HS-27A (cell line): ENCODE measurements at places on chromosomes 13 and 19.

DNA sequence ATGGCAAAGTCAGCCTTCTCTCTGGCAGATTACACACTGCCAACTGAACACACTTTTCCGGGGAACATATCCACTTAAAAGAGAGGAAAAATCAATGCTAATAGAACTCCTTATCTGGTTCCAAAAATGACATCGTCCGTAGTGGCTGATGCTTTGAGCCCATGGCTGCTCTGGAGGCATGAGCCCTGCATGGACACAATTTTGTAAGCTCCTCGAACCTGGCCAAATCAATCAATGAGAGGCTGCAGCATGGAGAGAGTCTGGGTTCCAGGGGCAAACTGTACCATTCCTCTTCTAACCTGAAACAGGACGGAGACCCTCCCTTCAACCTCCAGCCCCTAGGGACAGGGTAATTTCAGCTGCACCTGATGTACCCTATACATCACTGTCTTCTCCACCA is 21.0 kb upstream of the TSHZ3 start:
- DNase-seq, result no peak

- no peak for DNase-seq
Observed at GRCh38 chr19:31674503-31675192, 325.4 kb upstream of the TSHZ3 start.

DNA sequence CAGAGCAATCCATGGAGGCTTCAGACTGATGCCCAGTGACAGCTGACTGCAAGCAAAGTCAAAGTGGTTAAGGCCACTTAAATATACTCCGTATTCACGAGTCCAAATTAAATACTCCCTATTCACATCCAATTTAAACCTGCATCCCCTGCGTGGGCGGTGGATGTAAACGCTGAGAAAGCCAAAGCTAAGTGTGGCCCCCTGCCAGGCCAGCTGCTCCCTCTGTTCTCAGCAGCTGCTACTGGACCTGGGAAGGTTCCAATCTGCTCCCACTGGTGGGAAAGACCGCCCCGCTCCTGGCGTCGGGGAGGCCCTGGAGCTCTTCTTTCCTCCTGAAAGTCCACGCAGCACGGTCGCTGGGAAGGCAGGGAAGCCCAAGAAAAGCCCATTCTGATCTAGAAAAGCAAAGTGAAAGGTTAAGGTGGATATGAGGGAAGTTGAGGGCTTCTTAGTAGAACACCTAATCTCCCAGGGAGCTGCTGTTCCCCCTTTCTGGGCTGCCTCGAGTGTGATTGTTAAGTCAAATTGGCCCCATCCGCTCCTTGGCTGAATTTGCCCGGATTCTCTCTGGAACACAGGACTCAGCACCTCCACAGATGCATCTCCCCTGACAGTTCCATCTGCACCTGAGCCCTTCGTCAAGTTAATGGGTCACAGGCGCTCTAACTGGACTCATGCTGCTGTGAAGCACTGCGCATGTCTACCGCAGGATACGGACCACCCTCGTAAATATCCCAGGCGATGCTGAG is 205.5 kb downstream of the USP12 start:
- DNase-seq, result no peak

DNA sequence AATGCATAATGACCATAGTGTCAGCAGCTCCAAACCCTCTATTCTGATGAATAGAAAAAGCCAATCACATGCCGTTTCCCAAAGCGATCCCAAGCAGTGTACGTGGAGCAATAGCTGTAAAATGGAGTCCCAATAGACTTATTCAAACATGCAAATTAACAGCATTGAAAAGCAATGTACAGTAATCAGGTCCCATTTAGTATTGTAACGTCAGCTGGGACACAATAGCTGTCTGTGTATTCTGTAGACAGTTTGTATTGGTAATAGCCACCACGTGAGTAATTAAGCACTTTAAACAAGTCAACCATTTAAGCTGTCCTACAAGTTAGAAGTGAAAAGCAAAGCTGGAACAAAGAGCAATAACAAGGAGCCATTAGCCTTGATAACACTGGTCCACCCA is 698.2 kb downstream of the PCDH17 start:
- no peak for DNase-seq

GRCh38 chr19:56508290-56508778 is 679 bp downstream of the ZNF471 start:
- no peak for DNase-seq

DNA sequence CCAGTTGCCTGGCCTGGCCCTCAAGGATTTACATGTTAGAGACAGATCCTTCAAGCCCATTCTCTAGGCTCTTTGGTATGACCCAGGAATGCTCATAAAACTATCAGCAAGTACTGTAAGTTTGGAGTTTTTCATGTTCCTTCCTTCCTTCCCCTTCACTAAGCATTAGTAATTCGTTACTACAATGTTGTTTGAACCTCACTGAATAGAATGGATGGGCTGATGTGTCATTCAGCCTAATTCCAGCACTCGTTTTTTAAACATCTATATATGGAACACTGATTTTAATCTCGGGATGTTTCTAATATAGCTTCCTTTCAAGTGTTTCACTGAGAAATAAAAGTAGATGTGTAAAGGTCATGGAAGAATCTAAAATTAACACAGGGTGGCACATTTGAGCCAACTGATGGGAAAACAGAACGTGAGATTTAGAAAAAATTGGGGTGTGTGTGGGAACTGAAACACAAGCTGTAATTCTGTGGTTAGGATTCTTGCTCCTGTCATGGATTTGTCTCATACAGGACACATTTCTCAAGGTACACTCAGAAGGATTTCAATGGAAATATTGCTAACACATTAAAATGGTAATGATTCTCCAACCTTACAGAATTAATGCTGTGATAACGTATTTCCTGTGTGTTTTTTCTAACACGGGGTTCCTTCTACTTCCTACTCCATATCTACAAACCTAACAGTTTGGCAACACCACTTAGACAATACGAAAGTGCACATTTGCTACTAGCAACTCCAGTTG is 93.4 kb downstream of the FLT1 start:
- no peak for DNase-seq

- peak; percentile 20 for DNase-seq
Observed at GRCh38 chr13:89514534-89515312, 1832.8 kb upstream of the MIR17HG start.

- no peak for DNase-seq
Observed at GRCh38 chr13:112842343-112842856, 126.6 kb upstream of the MCF2L start.

DNA sequence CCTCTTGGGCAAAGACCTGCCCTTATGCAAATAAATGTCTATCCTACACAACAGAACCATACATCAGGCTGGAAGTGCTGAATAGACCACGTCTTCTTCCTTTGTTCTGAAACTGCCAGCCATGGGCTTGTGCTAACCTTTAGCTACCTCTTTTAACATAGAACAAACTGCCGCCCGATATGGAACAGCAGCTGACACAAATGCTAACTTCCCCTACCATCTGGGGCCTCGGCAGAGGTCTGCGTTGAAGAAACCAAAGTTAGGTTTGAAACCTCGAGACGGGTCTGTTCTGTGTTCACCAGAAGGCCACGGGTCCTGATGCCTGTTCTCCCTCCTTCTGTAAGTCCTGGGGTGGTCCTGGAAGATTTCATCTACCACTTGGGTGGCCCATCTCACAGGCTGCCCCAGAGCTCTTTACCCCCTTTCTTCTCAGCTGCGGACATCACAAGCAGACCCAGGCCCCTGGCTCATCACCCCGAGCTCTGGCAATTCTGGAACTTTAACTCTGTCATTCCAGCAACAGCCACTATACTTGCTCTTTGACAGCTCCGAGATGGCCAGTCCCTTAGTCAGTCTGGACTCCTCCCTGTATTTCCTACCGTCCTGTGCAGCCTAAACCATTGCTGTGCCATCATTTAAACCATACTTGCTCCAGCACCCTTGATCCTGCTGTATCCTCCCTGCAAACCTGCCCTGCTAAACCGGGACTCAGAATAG is 146.7 kb downstream of the USP12 start:
- no peak for DNase-seq

DNA sequence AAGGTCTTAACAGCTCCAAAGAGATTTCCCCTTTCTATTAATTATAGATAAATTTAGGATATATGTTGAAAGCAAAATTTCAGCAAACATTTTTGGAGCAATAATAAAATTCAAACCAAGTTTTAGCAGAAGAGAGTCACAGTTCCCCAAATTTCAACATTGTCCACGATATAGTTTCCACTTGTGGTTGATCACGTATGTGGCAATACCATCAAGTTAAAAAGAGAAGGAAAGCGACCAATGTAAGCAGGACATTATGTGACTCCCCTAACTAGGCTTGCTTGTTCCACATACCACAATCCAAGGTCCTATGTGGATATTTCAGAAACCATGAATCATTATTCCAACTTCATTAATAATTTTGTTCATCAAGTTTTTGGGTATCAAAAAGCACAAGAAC is 52.8 kb downstream of the ELF1 start:
- DNase-seq, result no peak

DNA sequence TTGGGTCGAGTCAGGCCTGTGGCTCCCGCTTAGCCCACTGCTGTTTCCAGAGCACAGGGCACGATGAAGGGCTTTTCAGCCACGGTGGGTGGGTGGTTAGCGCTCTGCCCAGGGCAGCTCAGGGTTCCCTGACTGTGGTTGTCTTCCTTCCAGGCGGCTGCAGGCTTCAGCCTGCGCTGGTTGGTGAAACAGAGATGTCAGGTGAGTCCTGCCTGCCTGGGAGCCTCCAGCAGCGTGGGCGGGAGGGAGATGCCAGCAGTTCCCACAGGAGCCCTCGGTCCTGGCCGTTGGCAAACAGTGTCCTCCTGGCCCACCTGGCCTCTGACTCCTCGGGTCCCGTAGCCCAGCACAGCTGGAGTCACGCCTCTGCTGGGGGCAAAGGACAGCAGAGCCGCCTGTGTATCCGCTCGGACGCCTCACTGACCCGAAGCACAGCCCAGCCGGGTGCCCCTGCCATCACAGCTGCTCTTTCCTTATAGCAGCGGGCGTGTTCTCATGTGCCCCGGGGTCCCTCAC is 9.7 kb downstream of the ADAT3 start:
- no peak for DNase-seq

GRCh38 chr13:111664696-111665095 is 344.3 kb downstream of the TEX29 start:
- DNase-seq, result no peak

DNA sequence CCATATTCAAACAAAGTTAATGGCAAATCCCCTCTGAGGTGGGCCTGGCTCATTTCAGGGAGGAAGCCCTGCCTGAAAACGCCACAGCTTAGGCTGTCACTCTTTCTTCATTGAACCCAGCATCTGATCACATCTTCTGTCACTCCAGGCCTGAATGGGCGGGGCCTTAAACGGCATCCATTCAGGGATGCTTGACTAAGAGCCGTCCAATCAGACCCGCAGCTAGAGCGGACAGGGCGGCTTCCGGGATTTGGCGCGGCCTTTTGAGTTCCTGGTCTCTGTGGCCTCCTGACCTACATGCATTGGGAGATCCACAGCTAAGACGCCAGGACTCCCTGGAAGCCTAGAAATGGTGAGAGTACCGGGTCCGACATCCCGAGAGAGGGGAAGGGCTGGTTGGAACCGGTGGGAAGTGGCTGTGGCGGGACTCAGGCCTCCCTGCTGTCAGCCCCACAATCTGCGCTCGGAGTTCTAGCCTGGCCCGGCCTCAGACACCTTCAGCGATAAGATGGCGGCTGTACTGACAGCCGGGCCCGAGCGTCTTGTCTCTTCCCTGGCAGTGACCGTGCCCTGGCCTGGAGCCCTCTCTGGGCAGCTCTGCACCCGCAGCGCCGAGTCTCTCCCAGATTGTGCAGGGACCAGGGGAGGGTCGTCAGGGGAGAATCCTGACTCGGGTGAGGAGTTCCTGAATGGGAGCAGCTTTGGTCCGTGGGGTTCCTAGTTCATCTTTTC is at the start of gene ZNF723:
TSS of gene ZNF723 (plus strand) at position 261 of the 732 bp plus-strand sequence. CDS start at position 350, 89 bp downstream.
- no peak for DNase-seq

GRCh38 chr19:56104423-56104822 is 16.7 kb downstream of the ZNF787 start:
- no peak for DNase-seq

- DNase-seq, result peak; percentile 43
Observed at GRCh38 chr13:67147342-67148133, 82.6 kb downstream of the PCDH9 start.

GRCh38 chr19:30207357-30207756 is 164.8 kb upstream of the ZNF536 start:
- DNase-seq, result no peak

DNA sequence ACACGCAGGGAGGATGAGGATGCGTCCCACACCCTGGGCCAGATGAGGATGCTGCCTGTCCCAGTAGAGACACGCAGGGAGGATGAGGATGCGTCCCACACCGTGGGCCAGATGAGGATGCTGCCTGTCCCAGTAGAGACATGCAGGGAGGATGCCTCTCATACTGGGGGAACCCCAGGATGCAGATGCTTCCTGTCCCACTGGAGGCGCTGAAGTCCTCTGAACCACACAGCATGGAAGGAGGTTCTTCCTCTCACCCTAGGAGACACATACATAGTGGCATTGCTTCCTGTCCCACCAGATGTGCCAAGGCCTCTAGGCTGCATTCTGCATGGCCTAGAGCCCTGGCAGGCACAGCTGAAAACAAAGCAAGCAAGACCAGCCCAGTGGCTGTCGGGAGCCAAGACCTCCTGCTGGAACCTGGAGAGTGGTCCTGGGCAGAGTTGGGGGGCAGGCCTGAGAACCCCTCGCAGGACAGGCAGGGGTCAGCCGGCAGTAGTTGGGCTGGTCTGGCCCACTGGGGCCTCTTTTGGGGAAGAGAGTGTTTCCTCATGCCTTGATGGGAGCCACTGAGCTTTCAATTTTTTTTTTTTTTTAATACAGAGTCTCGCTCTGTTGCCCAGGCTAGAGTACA is 4.3 kb downstream of the HPN start:
- DNase-seq, result no peak

- no peak for DNase-seq
Observed at GRCh38 chr13:95541308-95541707, 11.2 kb upstream of the CLDN10 start.

GRCh38 chr13:76948149-76948548 is at the start of gene ACOD1:
TSS of gene ACOD1 (plus strand) at chr13:76948511. CDS start at chr13:76948559, 48 bp downstream.
- no peak for DNase-seq

- no peak for DNase-seq
Observed at GRCh38 chr19:9917321-9917720, 19.0 kb downstream of the OLFM2 start.

GRCh38 chr19:2731181-2731995 is 8.4 kb downstream of the SLC39A3 start:
- DNase-seq, result no peak

GRCh38 chr13:106474912-106475311 is 60.5 kb downstream of the EFNB2 start:
- no peak for DNase-seq

- DNase-seq, result peak; percentile 27
Observed at GRCh38 chr19:46442808-46443450, 14.2 kb upstream of the PNMA8C start.

GRCh38 chr13:57969951-57970350 is 338.4 kb downstream of the PCDH17 start:
- DNase-seq, result no peak

- no peak for DNase-seq
Observed at GRCh38 chr19:28027116-28027515, 1185.8 kb downstream of the UQCRFS1 start.
